G401 (cell line): ENCODE measurements at places on chromosomes 1 and 21.

- no peak for DNase-seq
Observed at GRCh38 chr1:41768583-41768982, 150.1 kb downstream of the HIVEP3 start.

DNA sequence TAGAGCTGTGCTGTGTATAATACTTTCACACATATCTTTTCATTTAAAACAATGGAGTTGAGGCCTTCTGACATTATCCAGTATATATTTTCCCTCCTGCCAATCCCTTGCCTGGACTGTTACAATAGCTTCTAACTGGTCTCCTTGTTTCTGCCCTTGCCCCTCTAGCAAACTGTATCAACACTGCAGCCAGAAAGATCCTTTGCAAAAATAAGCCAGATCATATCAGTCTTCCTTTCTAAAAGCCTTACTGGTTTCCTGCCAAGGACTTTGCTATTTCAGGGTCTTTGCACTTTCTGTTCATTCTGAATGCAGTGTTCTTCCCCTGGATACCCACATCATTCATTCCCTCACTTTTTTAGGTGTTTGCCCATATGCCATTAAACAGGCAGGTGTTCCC is 370.1 kb downstream of the PTBP2 start:
- no peak for DNase-seq

- no peak for DNase-seq
Observed at GRCh38 chr1:48006264-48006663, 9.1 kb upstream of the TRABD2B start.

DNA sequence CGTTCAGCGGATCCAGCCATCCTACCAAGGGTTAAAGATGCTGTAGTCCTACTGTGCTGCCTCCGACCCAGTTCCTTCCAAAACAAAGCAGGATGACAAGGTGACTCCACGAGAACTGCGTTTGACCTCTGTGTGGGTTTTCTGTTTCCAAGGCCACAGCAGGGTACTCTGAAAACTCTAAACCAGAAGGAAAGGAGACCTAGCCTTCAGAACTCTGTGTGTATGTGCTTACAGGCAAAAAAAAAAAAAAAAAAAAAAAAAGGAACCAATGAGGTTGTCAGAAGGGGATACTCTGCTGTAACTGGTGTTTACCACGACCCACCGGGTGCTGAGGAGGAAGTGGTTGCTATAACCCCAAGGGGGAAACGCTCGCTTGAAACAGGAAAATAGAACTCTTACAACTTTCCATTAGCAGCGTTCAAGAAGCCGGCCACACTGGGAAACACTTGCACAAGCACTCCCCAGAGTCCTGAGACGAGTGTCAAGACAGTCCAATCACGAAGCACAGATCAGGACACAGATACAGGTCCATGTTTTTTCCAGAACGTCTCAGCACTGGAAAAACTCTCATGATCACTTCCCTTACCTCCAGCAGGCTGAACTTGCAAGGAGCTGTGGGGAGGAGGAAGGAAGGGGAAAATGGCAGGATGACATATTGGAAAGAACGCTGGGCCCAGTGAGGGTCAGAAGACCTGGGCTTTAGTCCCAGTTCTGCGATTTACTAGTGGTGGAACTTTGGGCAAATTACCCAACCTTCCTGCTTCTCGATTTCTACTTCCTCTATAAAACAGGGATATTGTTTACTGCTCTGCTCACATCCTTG is 64.0 kb downstream of the ITPKB start:
- DNase-seq = no peak

DNA sequence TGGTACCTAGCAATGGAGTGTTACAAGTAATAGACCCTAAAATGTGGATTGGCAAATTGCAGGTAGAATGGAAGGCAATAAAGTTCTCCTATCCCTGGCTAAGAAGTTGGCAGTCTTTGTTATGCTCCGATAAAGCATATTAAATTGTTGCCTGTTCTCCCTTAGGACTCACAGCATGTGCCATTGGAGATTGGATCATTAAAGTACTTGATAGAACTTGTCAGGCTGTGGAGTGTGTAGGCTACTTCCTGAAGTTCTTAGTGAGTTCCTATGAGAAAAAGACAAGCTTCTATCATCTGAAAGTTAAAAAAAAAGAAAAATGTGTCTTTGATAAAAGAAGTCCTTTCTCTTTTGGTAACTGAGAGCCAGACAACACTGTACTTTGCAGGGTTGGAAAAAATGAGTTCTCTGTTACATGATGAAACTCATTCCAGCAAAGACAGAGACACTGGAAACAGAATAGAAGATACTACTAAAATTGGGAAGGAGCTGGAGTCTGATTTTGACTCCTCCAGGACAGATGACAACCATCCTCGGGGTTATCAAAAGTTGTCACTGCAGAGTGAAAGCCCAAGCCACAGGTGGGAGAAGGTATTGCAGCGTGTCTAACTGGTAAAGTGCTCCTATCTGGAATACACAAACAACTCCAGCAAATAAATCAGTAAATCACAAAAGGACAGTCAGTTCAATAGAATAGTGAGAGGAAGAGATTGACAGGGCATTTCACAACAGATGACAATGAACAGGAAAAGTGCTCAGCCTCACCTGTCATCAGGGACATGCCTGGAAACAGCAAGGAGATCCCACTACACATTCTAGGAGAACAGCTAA is 87.5 kb upstream of the WDR26 start:
- DNase-seq = no peak

DNA sequence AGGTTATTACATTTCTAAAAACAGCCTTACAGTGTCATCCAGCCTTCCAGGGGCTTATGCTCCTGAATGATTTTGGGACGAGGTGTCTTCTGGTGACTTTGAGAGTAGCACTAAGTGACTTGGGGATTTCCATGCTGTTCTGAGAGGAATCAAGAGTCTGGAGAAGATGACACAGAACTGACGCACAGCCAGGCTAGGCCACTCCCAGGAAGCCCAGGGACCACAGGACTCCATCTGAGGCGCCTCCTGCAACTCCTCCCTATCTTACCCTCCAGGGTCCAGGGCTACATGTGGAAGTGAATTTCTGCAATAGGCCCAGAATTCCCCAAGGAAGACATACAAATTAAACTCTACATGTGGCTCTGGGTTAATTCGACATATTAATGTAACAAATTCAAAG is 92.5 kb downstream of the SLC25A24 start:
- no peak for DNase-seq

DNA sequence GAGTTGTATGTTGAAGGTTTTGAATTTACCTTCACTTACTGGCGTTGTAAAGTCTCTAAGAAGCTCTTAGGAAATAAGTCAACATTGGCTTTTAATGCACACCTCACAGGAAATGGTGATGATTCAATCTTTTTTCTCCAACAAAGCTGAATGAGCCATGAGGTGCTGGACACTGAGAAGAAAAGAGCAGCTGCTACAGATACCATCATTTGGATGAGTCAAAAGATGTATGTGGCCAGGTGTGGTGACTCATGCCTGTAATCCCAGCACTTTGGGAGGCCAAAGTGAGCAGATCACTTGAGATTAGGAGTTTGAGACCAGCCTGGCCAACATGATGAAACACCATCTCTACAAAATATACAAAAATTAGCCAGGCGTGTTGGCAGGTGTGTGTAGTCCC is 3.3 kb upstream of the IL23R start:
- DNase-seq = no peak

DNA sequence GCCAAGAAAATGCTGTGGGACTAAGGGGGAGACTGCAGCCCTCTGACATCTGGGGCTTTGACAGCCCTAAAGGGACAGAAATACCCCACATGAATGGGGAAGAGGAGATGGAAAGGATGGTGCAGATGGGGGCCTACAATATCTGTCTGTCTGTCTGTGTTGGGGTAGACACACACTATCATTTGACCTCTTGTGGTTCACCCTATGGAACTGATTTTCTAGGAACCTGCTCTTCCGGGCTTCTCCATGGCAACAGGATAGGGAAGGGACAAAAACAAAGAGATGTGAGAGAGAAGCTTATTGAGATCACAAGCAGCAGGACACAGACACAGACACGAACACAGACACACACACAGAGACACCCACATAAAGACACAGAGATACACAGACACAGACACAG is 17.1 kb downstream of the KIF21B start:
- DNase-seq = no peak

GRCh38 chr21:28743723-28744122 is 249.0 kb downstream of the LTN1 start:
- no peak for DNase-seq

DNA sequence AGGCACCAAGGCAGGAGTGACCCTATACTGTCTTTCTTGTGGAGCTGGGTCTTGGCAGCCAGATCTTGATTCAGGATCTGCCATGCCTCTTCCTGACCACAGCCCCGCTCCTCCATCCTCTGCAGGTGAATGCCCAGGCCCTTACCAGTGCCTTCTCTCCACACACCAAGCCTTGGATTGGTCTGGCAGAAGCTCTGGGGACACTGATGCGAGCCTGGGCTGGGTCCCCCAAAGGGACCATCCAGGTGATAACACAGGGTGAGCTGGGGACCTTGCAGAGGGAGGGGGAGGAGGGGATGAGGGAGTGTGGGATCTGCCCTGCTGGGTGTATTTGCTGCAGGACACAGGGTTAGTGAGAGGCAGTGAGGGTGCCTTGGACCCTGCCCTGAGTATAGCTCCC is 28.4 kb downstream of the HMGCS2 start:
- no peak for DNase-seq

DNA sequence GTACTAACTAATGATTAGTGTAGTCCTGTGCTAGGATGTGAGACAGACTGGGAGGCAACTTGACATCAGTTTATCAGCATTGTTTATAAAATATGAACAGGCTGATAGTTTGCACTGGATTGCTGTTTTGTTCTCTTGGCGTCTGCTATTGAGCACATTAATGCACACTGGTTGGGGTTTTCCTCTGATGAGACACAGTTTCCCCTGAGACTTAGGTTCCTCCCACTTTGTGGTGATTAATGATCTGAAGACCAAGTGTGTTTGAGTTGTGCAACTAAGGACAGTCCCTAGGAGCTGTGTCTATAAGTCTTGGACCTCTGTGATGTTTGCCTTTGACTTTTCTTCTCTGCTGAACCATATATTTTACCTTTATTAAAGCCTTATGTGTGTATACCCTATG is 1015.4 kb downstream of the AMY1C start:
- no peak for DNase-seq

GRCh38 chr1:231836227-231836893 is 209.8 kb downstream of the DISC1 start:
- no peak for DNase-seq

DNA sequence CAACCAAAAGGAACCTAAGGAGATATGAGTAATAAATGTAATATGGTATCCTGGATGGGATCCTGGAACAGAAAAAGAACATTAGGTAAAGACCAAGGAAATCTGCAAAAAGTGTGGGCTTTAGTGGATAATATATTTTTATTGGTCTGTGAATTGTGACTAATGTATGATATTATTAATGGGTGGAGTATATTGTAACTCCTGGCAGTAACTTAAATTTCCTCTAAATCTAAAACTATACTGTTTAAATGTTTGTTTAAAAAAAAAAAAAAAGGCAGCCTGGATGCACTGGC is 68.4 kb downstream of the LRRC8D start:
- DNase-seq = no peak

GRCh38 chr1:93965888-93966287 is 56.7 kb upstream of the GCLM start:
- DNase-seq = no peak

GRCh38 chr1:110225756-110226404 is 15.8 kb downstream of the KCNC4 start:
- DNase-seq = no peak

DNA sequence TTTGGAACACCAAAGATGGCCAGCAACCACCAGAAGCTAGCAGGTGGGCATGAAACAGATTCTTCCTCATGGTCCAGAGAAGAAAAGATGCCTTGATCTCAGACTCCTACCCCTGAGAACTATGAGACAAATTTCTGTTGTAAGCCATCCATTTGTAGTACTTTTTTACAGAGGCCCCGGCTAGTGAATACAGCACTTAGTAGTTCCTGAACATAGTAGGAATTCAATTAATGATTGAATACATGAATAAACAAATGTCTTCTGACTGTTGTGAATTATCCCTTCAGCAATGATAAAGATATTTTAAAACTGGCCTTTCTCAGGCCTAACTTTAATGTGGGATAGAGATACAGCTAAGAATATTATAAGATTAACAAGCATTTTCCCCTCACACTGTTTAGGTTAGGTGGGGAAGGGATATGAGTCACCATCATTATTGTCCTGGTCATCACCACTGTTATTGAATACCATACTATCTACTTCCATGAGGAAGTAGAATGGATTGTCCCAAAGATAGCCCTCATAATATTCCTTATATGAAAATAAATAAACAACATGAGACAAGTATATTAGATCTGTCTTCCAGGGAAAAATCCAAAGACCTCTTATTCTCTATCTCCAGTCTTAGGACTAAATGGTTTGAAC is 51.4 kb downstream of the ADCY10 start:
- DNase-seq = no peak

- peak; percentile 69 for DNase-seq
Observed at GRCh38 chr1:228414511-228415211, 2.0 kb downstream of the TRIM17 start.

GRCh38 chr1:182700351-182700709 is 15.9 kb upstream of the RGS8 start:
- peak; percentile 44 for DNase-seq

DNA sequence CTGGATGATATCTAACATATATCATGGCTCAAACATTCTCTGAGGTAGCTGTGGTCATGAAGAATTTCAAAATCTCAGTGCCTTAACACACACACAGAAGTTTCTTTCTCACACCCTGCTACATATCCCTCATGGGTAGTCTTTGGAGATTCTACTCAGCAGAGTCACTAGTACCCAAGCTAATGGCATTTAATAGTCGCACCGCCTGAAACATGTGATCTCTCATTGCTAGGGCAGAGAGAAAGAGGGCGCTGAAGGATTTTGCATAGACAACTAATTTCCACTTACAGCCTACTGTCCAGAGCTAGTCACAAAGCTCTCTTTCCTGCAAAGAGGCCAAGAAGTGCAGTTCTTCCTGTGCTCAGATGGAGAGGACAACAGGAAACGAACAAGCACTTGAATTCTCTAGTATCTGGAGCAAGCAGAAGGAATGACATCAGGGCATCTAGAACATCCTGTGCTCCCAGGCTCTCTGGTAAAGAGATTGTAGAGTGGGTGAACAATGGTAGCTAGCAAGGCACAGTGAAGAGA is 183.4 kb upstream of the PTBP2 start:
- peak; percentile 25 for DNase-seq

GRCh38 chr1:96411006-96411405 is 310.6 kb upstream of the PTBP2 start:
- DNase-seq = no peak

GRCh38 chr1:240109920-240110636 is 18.4 kb downstream of the FMN2 start:
- DNase-seq = peak; percentile 52
